Stimulated activated CD4-positive, alpha-beta T cell treated with anti-CD3 and anti-CD28 coated beads, Interleukin-15, amount 100 ng/mL, for 1 hour (primary cell): ENCODE measurements at places on chromosomes 2 and 18.

DNA sequence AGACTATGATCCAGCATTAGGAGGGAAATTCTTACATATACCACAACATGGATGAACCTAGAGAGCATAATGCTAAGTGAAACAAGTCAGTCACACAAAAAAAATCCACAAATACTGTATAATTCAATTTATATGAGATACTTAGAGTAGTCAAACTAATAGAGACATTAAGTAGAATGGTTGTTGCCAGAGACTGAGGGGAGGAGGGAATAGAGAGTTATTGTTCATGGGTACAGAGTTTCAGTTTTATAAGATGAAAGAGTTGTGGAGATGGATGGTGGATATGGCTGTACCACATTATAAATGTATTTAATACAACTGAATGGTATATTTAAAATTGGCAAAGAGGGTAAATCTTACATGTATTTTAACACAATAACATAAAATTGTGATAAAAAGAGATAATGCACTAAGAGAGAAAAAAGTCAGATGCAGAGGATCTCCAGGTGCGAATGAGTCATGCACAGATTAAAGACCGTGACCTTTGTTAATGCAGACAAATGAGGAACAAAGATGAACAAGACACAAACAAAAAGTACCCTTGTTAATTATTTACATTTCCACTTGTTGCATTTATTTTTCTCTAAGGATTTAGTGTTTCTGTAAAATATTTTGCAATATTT lies 541.7 kb upstream of the MEX3C start:
- no peak for DNase-seq

- DNase-seq: no peak
Measured at GRCh38 chr2:160255408-160255807, 55.3 kb upstream of the ITGB6 start.

- no peak for DNase-seq
Measured at GRCh38 chr2:75098856-75099255, 100.5 kb downstream of the TACR1 start.

DNA sequence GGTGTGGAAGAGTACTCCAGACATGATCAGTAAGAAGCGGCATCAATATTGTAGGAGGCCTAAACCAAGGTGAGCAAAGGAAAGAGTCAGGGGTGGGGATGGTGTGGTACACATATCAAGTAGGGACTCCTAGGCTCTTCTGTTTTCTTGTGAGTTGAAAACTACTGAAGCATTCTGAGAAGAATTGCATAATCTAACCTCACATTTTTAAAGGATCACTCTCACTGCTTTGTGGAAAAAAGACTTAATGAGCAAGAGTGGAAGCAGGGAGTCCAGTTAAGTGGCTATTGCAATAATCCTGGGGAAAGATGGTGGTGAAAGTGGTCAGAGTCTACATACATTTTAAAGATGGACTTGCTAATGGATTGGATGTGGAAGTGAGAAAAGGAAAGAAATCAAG lies 899.5 kb upstream of the FAM98A start:
- no peak for DNase-seq

DNA sequence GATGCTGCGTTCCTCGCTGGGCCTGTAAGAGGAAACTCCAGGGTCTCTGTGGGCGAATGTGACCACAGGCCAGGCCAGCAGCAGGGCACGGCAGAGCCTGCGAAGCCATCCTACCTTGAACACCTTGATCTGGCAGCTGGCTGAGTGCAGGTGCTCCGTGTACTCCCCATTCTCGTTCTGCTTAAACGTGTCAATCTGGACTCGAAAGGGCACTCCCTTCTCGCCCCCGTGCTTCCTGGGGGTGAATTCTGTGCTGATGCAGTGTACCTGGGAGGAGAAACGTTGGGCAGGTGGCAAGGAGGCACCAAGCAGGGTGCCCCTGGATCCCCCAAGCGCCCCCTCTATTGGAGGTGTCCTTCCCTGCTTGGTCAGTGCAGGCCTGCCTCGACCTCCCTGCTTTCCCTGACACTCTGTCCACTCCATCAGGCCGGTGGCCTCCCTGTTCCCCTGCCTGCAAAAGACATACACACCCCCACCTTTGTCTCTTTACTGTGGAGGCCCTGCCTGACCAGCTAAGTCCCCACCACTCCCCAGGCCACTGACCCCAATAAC lies 38.2 kb downstream of the TFCP2L1 start:
- DNase-seq: no peak

DNA sequence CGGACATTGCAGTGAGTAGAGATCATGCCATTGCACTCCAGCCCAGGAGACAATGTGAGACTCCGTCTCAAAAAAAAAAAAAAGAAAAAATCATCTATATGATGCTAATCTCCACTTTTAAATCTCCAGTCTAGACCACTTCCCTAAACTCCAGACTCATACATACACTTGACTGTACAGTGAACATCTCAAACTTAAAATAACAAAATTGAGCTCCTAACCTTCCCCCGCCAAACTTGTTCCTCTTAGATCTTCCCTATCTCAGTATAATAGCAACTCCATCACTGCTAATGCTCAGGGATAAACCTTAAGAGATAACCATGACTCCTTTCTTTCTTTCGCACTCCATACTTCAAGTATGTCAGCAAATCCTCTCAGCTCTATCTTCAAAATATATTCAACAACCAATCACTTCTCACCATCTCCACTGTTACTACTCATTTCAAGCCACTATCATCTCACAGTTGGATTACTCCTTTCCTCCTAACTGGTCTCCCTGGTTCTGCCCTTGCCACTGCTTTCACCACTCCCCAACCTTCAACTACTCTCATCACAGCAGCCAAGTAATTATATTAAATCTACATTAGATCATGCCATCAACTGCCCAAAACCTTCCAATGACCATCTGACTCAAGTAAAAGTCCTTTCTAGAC lies 12.0 kb downstream of the MEMO1 start:
- no peak for DNase-seq

DNA sequence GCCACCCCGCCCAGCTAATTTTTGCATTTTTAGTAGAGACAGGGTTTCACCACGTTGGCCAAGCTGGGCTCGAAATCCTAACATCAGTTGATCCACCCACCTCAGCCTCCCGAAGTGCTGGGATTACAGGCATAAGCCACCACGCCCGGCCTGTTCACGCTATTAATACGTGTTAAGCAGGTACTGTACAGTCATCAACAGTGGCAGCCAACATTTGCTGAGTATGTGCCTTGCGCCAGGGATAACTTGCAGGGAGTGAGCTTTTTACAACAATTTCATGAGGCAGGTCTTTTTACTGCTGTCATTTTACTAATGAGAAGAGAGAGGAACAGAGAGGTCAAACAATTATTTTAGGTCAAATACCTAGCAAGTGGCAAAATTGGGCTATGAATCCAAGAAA lies 115.2 kb downstream of the AP1S3 start:
- DNase-seq: no peak

GRCh38 chr2:147989809-147990403 lies 30.6 kb downstream of the ORC4 start:
- no peak for DNase-seq

- DNase-seq: no peak
Measured at GRCh38 chr2:209463226-209463625, 39.4 kb downstream of the MAP2 start.

DNA sequence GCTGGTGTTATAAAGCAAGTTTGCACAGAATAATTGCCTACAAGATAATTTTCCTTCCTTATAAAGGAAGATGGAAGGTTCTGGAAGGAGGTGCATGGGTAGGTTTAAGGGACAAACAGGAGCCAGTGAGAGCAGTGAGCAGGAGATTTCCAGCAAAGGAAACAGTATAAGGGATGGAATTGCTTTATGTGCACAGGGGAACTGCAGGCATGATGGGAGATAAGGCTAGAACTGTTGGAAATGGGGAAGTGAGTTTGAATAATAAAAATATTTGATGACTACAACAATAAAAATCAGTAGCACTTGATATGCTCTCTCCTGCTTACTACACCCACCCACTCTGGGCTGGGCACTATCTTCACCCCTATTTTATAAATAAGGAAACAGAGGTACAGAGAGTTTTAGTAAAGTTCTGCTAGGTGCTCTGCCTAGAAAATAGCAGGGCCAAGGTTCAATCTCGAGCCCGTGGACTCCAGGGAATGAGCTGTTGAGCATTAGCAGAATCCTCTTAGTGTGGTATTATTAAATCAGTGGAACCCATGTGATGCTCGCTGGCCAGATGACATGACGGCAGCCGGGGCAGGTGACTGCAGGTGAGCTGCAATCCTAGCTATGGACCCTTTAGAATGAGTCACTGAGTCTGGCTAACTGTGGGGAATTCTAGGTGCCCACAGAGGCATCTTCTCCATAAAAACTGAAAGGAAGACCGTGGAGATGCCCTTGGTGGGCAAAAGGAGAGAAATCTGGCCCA lies 302.5 kb downstream of the PIEZO2 start:
- no peak for DNase-seq

DNA sequence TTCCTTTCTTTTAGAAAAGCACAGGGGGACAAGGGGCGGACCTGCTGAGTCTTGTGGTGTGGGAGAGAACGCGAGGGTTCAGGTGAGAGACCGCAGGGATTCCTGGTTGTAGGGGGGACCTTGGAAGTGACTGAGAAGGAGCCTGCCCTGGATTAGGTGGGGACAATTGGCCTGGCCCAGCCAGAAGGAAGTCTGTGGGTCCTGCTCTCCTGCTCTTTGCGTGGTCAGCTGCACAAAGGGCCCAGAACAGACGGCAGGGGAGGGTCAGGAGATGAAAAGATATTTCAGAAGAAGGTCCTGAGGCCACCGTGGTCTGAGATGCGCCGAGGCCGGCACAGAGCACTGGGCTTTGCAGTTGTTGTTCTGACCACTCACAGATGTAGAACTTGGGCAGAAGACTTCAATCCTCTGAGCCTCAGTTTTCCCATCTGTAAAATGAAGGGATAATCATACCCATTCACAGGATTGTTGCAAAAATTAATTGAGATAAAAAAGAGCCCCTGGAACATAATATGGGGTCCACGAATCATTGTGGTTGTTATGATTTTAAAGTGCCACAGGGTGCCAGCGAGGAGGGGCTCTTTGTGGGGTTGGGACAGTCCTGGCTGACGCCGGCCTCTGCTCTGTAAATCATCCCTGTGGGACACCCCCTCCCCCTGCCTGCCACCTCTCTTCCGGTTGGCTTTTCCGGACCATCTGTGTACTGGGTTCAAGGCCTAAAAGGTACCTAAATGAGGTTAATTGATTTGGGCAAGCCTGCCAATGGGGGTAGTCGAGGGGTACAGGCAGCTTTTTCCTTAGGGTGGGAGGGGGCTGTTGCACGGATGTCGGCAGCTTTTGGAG lies 1.8 kb downstream of the LPIN1 start:
- DNase-seq: no peak

GRCh38 chr2:144529841-144530240 lies 9.9 kb upstream of the ZEB2 start:
- no peak for DNase-seq

DNA sequence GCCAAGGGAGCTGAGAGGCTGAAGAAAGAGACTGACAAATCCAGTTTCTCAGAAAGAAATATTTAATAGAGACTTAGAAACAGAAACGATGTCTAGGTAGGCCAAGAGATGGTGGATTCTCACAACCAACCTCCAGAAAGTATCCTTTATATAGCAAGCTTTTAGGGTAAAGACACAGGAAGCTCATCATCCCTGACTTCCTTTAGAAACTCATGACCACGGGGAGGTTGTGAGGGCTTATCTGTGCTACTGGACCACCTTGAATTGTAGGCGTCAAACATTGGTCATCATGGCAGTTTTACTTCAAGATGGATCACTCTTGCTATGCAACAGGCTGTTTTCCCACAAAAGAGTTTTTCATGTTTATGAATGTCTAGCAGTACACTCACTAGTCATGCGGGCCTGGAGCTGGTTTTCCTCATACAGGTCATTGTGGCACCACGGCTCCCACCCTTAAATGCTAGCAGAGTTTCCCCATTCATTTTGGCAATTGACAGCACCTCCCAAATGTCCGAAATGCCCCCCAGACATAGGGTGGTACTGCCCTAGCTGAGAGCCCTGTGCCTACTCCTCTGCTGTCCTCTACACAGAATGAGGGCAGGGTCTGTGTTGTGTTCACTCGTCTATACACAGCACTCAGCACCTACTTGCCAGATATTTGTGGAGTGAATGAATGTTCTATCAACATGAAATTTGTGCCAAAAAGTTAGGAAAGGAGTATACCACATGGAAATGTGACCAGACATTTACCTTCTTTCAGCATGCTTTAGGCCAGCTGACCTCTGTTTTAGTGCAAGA lies 89.0 kb downstream of the TMEM247 start:
- DNase-seq: no peak

DNA sequence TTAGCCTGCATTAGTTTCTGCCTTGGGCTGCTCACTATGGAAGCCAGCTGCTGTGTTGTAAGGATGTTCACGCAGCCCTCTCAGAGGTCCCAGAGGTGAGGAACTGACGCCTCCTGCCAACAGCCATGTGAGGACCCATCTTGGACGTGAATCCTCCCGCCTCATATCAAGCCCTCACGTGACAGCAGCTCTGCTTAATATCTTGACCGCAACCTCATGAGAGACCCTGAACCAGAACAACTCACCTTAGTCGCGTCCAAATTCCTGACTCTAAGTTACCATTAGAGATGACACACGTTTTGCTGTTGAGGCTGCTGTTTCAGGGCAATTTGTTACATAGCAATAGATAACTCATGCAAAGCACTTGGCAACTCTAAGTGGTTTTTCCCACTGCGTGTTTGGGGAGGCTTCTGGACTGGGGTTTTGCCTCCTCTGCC lies 97.7 kb downstream of the TMEM17 start:
- no peak for DNase-seq

- no peak for DNase-seq
Measured at GRCh38 chr2:23618265-23618664, 233.3 kb downstream of the KLHL29 start.

GRCh38 chr2:178256382-178257042 lies 62.2 kb downstream of the OSBPL6 start:
- DNase-seq: no peak

- DNase-seq: no peak
Measured at GRCh38 chr2:8640498-8640897, 41.4 kb upstream of the ID2 start.

DNA sequence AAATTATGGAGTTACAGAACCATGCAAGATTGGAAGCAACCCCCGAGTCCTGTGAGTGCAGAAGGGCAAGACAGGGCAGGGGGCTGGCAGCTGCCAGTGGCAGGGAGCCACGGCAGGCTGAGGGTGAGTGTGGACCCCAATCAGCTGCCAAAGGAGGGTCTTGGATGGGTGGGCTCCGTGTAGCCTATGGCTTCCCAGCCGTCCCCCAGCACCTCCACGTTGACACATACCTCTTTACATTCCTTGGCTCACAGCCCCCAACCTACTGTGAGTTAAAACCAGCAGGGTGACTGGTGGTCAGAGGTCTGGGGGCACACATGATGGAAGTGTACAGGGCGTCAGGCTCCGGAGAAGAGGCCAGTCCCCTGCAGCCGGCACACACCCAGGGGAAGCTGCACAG lies 60.9 kb upstream of the SALL3 start:
- no peak for DNase-seq
